ENCODE measurements at places on chromosomes 2 and 18. TPM values are rescaled to one million over a fixed set of nuclear protein-coding genes. Genes with fewer than 3 reads are reported as not detected.

GRCh38 chr2:2708575-2709430 lies 377.7 kb upstream of the MYT1L start:
- H3K36me3 ChIP-seq, result no peaks in the 10 kb centered on the region
- no peak overlapping the region for H3K27ac ChIP-seq
- H3K4me1 ChIP-seq, result no peaks in the 10 kb centered on the region
- peaks cover 15% of the 10 kb centered on the region for H3K27me3 ChIP-seq
- H3K4me3 ChIP-seq, result no peak overlapping the region
- no peak for DNase-seq

DNA sequence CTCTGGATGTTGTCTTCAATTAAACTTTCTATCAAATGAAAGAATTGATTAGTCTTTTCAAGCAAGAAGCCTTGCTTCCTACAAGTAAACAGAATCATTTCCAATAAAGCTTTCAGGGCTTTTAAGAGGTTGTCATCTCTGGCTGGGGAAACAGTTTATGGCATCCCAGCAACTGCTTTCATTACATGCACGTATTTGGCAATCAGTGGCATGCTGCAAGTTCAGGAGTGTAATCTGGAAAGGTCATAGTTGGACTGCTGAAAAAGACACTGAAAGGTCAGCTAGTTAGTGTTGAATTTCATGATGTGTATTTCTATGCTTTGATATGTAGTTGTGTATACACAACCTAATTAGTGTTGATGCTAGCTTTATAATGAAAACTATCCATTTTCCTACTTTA lies 332.9 kb downstream of the DSC3 start:
- no peaks in the 10 kb centered on the region for H3K36me3 ChIP-seq
- no peak for DNase-seq
- H3K4me1 ChIP-seq, result no peaks in the 10 kb centered on the region

DNA sequence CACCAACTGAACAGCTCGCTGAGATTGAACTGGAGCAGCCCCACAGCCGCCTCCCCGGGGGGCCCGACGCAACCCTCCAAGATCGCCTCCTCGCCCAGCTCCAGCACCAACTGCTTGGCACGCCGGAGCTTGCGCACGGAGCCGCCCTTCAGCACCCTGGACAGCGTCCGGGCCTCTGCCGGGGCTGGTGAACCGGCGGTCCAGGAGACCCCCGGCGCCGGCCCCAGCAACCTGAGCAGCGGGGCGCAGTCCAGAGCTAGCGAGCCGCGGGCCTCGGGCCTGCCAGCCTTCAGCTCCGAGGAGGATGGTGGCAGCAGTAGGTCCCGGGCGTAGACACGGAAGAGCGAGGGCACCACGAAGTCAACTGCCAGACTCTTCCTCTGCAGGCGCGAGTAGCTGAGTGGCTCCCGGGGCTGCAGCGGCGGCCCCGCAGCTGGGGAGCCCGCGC lies 1.2 kb downstream of the ALK start:
- H3K4me3 ChIP-seq, result peak overlapping the region; percentile 21
- no peak overlapping the region for H3K27ac ChIP-seq
- H3K27me3 ChIP-seq, result peaks cover 31% of the 10 kb centered on the region
- H3K4me1 ChIP-seq, result no peaks in the 10 kb centered on the region
- no peak for DNase-seq

DNA sequence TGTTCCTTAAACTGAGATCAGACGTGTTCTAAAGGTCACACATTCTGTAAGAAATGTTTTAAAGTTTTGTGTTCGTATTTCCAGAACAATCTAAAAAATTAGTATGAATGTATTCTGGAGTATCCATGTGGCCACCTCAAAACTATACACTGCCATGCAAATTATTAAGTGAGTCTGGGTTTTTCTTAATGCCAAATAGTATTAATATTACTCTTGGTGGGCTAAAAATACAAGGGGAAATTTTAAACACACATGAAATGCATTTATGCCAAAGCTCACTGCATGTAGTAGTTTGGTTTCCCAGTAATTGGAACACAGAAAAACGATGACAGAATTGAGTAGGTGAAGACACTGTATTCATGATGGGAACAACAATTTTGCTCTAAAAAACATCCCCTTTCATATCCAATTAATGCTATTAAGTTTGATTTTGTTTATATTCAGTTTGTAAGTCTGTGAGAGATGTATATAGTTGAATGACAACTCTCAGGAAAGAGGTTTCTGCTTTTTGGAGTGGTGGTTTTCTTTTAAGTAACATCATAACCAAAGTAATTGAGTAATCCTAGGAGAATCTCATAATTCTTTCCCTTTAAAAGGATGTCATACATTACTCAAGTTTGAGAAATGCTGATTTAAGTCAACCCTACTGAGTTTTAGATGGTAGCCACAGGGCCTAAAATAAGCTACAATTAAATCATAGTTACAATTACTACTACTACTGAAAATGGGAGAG lies 75.7 kb upstream of the CDCA7 start:
- H3K36me3 ChIP-seq, result no peaks in the 10 kb centered on the region
- no peaks in the 10 kb centered on the region for H3K4me1 ChIP-seq
- DNase-seq, result no peak
- H3K4me3 ChIP-seq, result no peak overlapping the region
- no peaks in the 10 kb centered on the region for H3K27me3 ChIP-seq

- no peak overlapping the region for H3K27ac ChIP-seq
- peak overlapping the region; percentile 37 for H3K4me3 ChIP-seq
- H3K27me3 ChIP-seq, result peaks cover 4% of the 10 kb centered on the region
- H3K4me1 ChIP-seq, result no peaks in the 10 kb centered on the region
- DNase-seq, result no peak
Observed at GRCh38 chr2:199471443-199472057, 13.8 kb upstream of the SATB2 start.

SMYD1 gene
- not detected for total RNA-seq

GRCh38 chr2:166814335-166814734 lies 73.9 kb upstream of the XIRP2 start:
- H3K4me1 ChIP-seq, result no peaks in the 10 kb centered on the region
- H3K27me3 ChIP-seq, result no peaks in the 10 kb centered on the region
- H3K27ac ChIP-seq, result no peak overlapping the region
- no peak overlapping the region for H3K4me3 ChIP-seq

RAMP1 gene
- 17.6 TPM for total RNA-seq

GRCh38 chr18:72895548-72895947 lies 27.8 kb upstream of the NETO1 start:
- H3K4me3 ChIP-seq, result no peak overlapping the region
- no peaks in the 10 kb centered on the region for H3K36me3 ChIP-seq
- no peaks in the 10 kb centered on the region for H3K4me1 ChIP-seq
- H3K27me3 ChIP-seq, result no peaks in the 10 kb centered on the region
- H3K27ac ChIP-seq, result no peak overlapping the region
